MCF 10A (cell line): ENCODE measurements at places on chromosomes 12 and 14. TPM values are rescaled to one million over a fixed set of nuclear protein-coding genes. Genes with fewer than 3 reads are reported as not detected.

NTF3 gene
- not detected in 2 replicates for total RNA-seq

ARHGEF25 gene
- 0.37 and 0.83 TPM in 2 replicates for total RNA-seq

NTS gene
- total RNA-seq, result not detected in 2 replicates

LTB4R gene
- total RNA-seq, result 15.8 and 19.9 TPM in 2 replicates

ATG101 gene
- total RNA-seq, result 64.2 and 66.9 TPM in 2 replicates
